ENCODE measurements at places on chromosomes 4 and X. TPM values are rescaled to one million over a fixed set of nuclear protein-coding genes. Genes with fewer than 3 reads are reported as not detected.

DNA sequence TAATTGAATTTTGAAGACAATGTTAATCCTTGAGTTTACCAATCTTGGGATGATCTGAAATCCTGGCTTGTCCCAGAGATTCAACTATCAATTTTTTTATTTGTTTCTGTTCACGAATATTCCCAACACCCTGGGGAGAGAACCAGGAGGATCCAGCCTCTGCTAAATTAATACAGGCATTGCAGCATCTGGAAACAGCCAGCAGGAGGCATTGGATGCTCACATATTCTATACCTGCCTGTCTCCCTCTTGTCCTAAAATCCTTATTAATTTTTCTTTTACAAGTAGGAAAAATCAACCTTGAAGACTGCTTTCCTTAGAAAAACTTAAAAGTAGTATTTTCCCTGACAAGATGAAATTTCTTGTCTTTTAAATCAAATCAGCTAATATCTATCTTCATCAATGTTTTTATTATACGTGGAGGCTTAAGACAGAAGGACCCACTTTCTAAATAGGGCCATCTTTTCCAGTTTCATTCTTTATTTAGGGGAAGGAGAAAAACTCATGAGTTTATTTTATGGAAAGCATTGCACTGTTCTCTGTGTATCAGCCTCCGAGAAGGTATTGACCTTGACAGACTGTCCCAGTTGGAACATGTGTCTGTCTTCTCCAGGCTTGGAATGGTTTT, 102.4 kb downstream of the CLNK start:
- H3K27me3 ChIP-seq, result peaks cover 3% of the 10 kb centered on the region
- peaks cover 10% of the 10 kb centered on the region for H3K4me1 ChIP-seq
- no peak for DNase-seq
- H3K4me3 ChIP-seq, result no peak overlapping the region

- no peaks in the 10 kb centered on the region for H3K36me3 ChIP-seq
- peaks cover 2% of the 10 kb centered on the region for H3K4me1 ChIP-seq
- no peak overlapping the region for H3K4me3 ChIP-seq
Observed at GRCh38 chr4:118260309-118260708, 92.5 kb downstream of the PRSS12 start.

GRCh38 chr4:13484749-13485221, 645 bp upstream of the RAB28 start:
- no peaks in the 10 kb centered on the region for H3K36me3 ChIP-seq
- peaks cover 16% of the 10 kb centered on the region for H3K27me3 ChIP-seq
- peaks cover 20% of the 10 kb centered on the region for H3K4me1 ChIP-seq
- DNase-seq, result no peak

DNA sequence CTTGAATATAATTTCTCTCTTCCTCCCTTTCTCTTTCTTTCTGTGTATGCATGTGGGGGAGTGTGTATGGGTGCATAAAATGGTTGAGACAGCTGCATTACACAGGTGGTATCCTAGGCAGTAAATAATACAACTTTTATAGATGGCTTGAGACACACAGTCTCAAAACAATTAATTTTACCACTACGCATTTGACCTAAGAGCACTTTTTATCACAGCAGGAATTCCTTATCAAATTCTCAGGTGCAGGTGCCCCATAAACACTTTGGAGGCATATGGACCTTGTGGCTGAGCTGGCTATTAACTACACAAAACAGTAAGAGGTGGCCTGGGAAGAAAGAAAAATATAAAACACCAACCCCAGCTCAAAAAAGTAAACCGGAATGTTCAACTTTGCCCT, 91.3 kb downstream of the RASGEF1B start:
- no peak overlapping the region for H3K27ac ChIP-seq
- DNase-seq, result no peak
- H3K27me3 ChIP-seq, result peaks cover 2% of the 10 kb centered on the region
- H3K4me1 ChIP-seq, result no peaks in the 10 kb centered on the region
- H3K4me3 ChIP-seq, result no peak overlapping the region

DNA sequence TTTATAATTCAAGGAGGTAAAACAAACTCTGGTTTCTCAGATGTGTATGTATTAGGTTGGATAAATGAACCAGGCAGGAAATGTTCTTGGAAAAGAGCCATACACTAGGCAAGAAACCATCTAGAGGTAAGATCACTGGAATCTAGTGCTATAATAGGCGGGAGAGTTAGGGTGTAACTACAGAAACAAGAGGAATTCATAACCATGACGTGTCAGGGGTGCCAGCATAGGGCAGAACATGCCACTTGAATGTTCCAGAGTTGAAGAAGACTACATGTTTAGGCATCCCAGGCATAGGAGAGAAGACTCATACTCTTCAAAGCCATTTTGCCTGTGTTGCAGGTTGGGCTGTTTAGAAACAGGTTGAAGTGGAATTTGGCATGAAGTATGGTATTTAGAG, 198.7 kb downstream of the CCNG2 start:
- no peak overlapping the region for H3K27ac ChIP-seq
- no peak for DNase-seq
- H3K36me3 ChIP-seq, result no peaks in the 10 kb centered on the region
- H3K27me3 ChIP-seq, result peaks cover 8% of the 10 kb centered on the region
- H3K4me3 ChIP-seq, result no peak overlapping the region

- peaks cover 31% of the 10 kb centered on the region for H3K36me3 ChIP-seq
- H3K4me1 ChIP-seq, result peaks cover 11% of the 10 kb centered on the region
- no peak overlapping the region for H3K4me3 ChIP-seq
- DNase-seq, result no peak
- H3K27me3 ChIP-seq, result peaks cover 11% of the 10 kb centered on the region
Observed at GRCh38 chr4:4720646-4721045, 138.8 kb upstream of the MSX1 start.

- 0 out of 2 replicates have a peak, but pooled peaks cover 5% of the 10 kb centered on the region for H3K4me1 ChIP-seq
- no peak for DNase-seq
- H3K4me3 ChIP-seq, result no peak overlapping the region
- H3K27ac ChIP-seq, result no peak overlapping the region
- peaks cover 42% of the 10 kb centered on the region for H3K36me3 ChIP-seq
- H3K27me3 ChIP-seq, result no peaks in the 10 kb centered on the region
Observed at GRCh38 chrX:17160975-17161374, 214.0 kb upstream of the NHS start.

DNA sequence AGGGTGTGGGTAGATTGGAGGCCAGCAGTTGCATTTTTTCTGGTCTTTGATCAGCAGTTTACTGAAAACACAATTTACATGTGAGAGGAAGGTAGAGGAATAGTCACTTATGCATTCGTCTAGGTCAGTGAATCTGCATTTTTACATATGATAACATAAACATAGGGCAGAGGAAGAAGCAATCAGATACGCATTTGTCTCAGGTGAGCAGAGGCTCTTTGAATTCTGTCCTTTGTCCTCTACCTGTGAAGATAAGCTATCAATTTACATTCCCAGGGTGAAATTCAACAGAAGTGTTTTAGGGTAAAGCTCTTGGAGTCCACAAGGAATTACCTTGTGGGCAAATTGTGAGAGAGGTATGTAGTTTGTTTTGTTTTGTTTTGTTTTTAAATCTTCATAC, 306.5 kb downstream of the MAGEB5 start:
- H3K27me3 ChIP-seq, result peaks cover 24% of the 10 kb centered on the region
- H3K27ac ChIP-seq, result peak overlapping the region; percentile 20
- peaks cover 13% of the 10 kb centered on the region for H3K36me3 ChIP-seq
- peak overlapping the region; percentile 5 for H3K4me3 ChIP-seq
- H3K4me1 ChIP-seq, result peaks cover 27% of the 10 kb centered on the region

DNA sequence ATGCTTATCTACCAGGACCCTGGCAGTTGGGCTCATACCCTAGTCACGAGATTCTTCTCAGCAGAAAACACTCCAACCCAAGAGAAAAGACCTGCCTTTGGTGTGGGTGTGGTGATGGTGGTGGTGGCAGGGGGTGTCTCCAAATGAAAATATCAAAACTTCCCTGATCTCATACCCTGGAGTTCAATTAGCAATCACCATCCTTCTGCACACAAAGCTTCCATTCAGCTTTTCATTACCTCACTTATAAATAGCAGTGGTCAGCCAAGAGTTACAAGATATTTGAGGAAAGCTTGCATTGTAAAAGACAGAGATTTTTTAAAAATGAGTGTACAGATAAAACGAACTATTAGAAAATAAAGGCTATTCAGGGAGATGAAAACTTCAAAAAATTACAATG, 580.8 kb upstream of the MAGEB2 start:
- H3K4me3 ChIP-seq, result no peak overlapping the region
- no peak for DNase-seq
- no peak overlapping the region for H3K27ac ChIP-seq
- no peaks in the 10 kb centered on the region for H3K36me3 ChIP-seq
- no peaks in the 10 kb centered on the region for H3K4me1 ChIP-seq

DNA sequence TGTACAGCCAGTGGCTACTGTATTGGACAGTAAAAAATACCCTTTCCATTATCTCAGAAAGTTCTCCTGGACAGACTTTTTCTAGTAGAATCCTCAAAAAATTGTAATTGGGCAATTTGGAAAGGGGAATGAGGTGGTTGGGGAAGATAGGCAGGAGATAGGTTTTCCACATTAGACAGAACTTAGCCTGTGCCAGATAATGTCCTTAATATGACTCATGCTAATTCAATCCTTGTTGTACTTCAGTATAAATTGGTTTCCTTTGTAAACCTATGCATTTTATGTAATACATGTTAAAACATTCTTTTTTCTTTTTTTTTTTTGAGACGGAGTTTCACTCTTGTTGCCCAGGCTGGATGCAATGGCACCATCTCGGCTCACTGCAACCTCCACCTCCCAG, 8.9 kb downstream of the EIF4E start:
- peaks cover 17% of the 10 kb centered on the region for H3K4me1 ChIP-seq
- H3K27me3 ChIP-seq, result no peaks in the 10 kb centered on the region
- H3K36me3 ChIP-seq, result peaks cover 23% of the 10 kb centered on the region
- DNase-seq, result no peak
- no peak overlapping the region for H3K27ac ChIP-seq
- no peak overlapping the region for H3K4me3 ChIP-seq

DNA sequence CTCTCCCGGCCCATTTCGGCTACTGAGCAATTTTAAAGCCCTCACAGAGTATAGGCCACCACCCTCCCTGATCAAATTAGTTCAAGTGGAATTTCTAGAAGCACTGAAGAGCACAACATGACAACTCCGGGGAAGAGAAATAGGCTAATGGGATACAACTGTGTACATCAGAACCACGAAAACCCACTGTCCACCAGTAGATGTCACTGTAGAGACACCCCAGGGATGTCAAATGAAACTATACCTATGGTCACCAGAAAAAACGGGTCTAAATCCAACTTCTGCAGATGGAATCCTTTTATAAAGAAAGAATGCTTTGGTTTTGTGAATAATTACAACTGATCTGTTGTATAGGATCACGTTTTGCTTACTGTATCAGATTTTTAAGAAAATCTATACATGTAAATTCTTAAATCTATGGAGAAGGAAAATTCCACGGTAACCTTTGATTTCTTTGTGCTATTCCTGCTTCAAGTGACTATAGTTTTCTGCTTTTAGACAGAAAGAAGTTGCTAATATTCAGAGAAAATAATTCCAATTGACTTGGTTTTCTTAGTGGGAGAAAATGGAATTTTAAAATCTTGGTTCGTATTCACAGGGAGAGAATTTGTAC, 29.5 kb upstream of the MAP3K15 start:
- H3K27me3 ChIP-seq, result no peaks in the 10 kb centered on the region
- H3K36me3 ChIP-seq, result no peaks in the 10 kb centered on the region
- no peak overlapping the region for H3K4me3 ChIP-seq
- no peak overlapping the region for H3K27ac ChIP-seq
- H3K4me1 ChIP-seq, result no peaks in the 10 kb centered on the region

DNA sequence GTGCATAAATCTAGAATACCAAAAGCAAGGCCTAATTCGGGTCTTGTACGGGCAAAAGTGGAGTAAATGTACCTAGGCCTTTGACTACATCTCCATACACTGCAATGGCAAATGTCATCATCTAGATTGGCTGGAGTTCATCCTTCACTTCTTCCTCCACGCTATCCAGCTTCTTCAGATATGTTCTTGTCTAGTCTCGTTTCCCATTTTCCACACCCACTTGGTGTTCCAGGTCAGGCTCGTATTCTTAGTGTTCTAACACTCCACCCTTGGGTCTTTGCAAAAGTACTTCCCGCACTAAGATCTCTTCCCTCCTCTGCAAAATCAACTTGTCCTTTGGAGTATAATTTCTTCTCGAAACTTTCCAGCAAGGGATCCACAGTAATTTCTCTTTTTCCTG, 1.4 kb downstream of the COQ2 start:
- peaks cover 11% of the 10 kb centered on the region for H3K27me3 ChIP-seq
- H3K4me1 ChIP-seq, result peaks cover 18% of the 10 kb centered on the region

DNA sequence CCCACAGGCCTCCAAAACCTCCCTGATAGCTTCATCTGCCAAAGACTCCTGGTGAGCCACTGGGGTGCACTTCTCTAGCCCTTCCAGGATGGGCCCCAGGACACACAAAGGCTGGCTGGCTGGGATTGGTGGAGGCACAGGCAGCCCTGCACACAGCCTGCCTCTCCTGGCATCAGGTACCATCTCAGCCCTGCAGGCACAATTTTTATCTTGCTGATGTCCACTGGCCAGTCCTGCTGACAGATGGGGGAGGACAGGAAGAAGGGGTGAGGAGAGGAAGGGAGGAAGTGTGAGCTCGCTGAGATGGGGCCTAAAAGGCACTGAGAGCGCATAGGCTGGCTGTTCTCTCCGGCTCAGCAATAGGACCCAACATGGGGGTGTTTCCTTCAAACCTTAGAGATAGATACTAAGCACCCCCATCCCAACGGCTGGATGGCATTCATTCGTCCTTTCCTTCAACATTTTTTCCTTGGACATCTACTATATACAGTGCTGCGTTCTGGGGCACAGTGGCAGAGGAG, 92.7 kb downstream of the PJA1 start:
- no peak overlapping the region for H3K4me3 ChIP-seq
- H3K27ac ChIP-seq, result no peak overlapping the region
- H3K27me3 ChIP-seq, result peaks cover 3% of the 10 kb centered on the region
- peaks cover 9% of the 10 kb centered on the region for H3K4me1 ChIP-seq

- H3K27ac ChIP-seq, result no peak overlapping the region
- peaks cover 11% of the 10 kb centered on the region for H3K4me1 ChIP-seq
- DNase-seq, result no peak
- no peak overlapping the region for H3K4me3 ChIP-seq
- H3K36me3 ChIP-seq, result peaks cover 3% of the 10 kb centered on the region
- H3K27me3 ChIP-seq, result peaks cover 11% of the 10 kb centered on the region
Observed at GRCh38 chrX:118734909-118735308, 7.5 kb downstream of the IL13RA1 start.

- H3K36me3 ChIP-seq, result no peaks in the 10 kb centered on the region
- no peaks in the 10 kb centered on the region for H3K27me3 ChIP-seq
- no peak overlapping the region for H3K4me3 ChIP-seq
- no peak overlapping the region for H3K27ac ChIP-seq
- DNase-seq, result no peak
Observed at GRCh38 chr4:183053681-183054080, 45.4 kb upstream of the WWC2 start.

Gene TASL
- total RNA-seq, result not detected

Gene MSMO1
- total RNA-seq, result 86.8 TPM

Gene TMEM156
- not detected for total RNA-seq

Gene EXOSC9
- total RNA-seq, result 37.1 TPM

Gene FRG2
- total RNA-seq, result not detected

Gene RRH
- not detected for total RNA-seq

Gene SLC9B2
- 5.0 TPM for total RNA-seq

Gene MAGEA12
- total RNA-seq, result 0.57 TPM

All from WTC11 (cell line).